ENCODE measurements at places on chromosomes 6 and 20. TPM values are rescaled to one million over a fixed set of nuclear protein-coding genes. Genes with fewer than 3 reads are reported as not detected.
A peak's percentile ranks its signal among the peaks of the same experiment; 100 is the strongest.

The GSTA3 gene
- polyA plus RNA-seq: not detected

The OPRM1 gene
- polyA plus RNA-seq: not detected

The HCRTR2 gene
- polyA plus RNA-seq: not detected

The PGC gene
- polyA plus RNA-seq: not detected

The SLC26A8 gene
- not detected for polyA plus RNA-seq

The ZC2HC1B gene
- not detected for polyA plus RNA-seq

The HSD17B8 gene
- polyA plus RNA-seq: 57.4 TPM

The PBOV1 gene
- not detected for polyA plus RNA-seq

The FAM162B gene
- not detected for polyA plus RNA-seq

The LAMP5 gene
- not detected for polyA plus RNA-seq

The VSTM2L gene
- polyA plus RNA-seq: not detected

The SCUBE3 gene
- polyA plus RNA-seq: 0.03 TPM

The ANKRD60 gene
- not detected for polyA plus RNA-seq

The ESR1 gene
- 1.1 TPM for polyA plus RNA-seq

The TREML2 gene
- polyA plus RNA-seq: 1.6 TPM

- no peak for DNase-seq
Measured at GRCh38 chr6:6656287-6656686, 67.8 kb downstream of the LY86 start.

- no peak for DNase-seq
Measured at GRCh38 chr6:33850296-33850695, 46.5 kb upstream of the MLN start.

- no peak for DNase-seq
Measured at GRCh38 chr6:169664227-169664626, 37.6 kb downstream of the WDR27 start.

DNA sequence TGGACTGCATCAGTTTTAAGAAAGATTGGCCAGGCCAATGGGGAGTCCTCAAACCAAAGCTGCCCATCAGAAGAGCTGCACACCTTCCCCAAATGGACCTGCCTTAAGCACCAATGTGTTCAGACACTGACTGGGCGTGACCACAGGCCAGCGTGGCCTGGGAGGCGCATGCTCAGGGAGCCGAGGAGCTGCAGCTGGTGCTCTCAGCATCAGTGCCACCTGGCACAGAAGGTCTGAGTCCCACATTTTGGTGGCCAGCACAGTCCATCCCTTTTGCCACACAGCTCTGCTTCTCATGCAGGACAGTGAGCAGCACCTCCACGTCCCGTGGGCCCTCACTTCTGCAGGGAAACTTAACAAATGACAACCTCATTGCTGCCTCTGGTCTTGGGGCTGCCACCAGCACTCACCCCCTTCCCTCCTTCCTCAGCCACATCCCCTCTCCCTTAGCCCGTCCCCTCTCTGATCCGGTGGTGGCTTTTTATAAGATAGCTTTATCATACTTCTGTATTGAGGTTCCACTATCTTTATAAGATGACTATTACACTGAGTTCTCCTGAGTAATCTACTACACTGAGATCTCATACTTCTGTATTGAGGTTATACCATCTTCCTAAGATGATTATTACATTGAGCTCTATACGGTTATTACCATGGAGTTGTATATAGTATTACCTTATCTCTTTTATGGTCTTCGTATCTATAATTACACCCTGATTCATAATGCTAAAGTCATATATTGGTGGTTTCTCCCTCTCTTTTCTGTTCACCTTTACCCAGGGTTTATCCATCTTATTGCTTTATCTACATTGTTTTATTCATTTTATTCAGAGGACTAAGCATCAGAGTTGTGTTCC is 109.1 kb downstream of the TOX2 start:
- DNase-seq: no peak

GRCh38 chr20:62027116-62027515 is 38.6 kb downstream of the TAF4 start:
- DNase-seq: no peak

- no peak for DNase-seq
Measured at GRCh38 chr6:119902681-119903080, 553.1 kb upstream of the MAN1A1 start.

DNA sequence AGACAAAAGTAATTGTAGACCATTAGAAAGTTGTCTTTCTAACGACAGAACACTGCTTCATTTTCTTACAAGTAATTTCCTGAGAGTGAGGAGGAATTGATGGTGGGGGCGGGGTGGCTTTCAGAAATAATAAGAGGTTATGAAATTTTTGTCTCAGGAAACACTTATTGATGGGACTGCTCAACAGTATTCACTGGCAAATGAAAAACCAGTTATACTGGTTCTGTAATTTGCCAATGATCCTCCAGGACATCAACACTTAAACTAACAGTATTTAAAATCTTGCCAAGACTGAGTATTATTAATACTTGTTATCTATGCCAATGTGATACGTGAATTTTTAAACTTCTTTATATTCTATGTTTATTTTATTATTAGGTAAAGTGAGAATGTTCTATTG is 41.8 kb upstream of the FUT9 start:
- DNase-seq: no peak

DNA sequence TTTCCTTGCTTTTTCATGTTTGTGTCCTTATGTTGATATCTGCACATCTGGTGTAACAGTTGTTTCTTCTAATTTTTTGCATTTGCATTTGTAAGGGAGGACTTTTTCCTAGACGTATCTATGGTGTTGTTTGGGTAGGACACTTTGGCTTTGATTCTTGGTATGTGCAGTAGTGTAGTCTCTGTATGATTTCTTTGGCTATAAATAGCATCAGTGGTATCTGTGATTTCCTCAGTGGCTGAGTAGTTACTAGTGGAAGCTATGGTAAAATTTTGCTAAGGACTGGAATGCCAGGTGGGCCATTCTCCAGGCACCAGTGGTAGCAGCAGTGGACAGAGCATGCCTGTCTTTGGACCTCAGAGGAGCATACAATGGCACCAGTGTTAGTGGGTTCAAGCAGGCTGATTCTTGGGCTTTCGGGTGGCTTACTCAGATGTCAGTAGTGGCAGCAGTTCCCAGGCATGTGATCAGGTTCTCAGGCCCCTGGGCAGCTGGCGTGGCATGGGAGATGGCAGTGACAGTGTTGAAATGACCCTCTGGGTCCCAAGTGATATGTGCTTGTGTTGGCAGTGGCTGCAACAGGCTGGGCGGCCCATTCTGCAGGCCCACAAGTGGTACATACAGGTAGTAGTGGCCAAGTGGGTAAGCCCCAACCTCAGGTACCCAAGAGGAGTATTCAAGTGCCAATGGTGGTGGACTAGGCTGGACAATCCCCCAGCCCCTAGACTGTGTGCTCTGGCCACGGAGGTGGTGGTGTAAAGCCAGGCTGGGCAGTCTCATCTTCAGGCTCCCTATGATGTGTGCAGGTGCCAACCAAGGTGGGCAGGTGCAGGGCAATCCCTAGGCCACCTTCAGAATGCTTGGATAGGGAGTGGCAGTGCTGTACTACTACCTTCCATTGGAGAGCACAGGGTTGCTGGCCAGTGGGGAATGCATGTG is 54.5 kb downstream of the PLCG1 start:
- DNase-seq: no peak

DNA sequence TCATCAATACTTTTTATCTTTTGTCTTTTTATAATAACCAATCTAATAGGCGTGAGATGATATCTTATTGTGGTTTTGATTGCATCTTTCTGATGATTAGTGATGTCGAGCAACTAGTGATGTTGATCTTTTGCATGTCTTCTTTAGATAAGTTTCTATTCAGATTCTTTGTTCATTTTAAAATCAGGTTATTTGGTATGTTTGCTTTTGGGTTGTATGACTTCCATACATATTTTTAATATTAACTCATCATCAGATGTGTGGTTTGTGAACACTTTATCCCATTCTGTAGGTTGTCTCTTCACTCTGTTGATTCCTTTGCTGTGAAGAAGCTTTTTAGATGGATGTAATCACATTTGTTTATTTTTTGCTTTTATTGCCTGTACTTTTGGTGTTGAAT is 295.8 kb downstream of the BCKDHB start:
- DNase-seq: no peak

GRCh38 chr6:142303176-142303533 is 1.3 kb downstream of the ADGRG6 start:
- no peak for DNase-seq

GRCh38 chr6:17881085-17881858 is 106.2 kb downstream of the KIF13A start:
- no peak for DNase-seq

- DNase-seq: no peak
Measured at GRCh38 chr6:33049323-33050013, 24.0 kb downstream of the HLA-DPA1 start.

DNA sequence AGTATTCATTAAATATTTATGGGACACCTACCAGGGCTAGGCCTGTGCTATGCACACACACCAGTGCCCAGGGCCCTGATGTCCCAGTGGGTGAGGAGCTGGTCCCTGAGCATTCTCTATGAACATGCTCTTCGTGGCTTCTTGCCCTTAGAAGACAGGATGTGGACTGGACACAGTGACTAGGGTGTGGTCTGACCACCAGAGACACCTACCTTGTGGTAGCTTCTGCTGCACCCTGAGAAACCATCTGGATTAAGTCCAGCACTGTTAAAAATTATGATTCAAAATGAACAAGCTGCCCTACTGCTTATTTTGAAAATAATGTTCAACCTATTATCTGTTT is 112.9 kb upstream of the RPS6KA2 start:
- no peak for DNase-seq

DNA sequence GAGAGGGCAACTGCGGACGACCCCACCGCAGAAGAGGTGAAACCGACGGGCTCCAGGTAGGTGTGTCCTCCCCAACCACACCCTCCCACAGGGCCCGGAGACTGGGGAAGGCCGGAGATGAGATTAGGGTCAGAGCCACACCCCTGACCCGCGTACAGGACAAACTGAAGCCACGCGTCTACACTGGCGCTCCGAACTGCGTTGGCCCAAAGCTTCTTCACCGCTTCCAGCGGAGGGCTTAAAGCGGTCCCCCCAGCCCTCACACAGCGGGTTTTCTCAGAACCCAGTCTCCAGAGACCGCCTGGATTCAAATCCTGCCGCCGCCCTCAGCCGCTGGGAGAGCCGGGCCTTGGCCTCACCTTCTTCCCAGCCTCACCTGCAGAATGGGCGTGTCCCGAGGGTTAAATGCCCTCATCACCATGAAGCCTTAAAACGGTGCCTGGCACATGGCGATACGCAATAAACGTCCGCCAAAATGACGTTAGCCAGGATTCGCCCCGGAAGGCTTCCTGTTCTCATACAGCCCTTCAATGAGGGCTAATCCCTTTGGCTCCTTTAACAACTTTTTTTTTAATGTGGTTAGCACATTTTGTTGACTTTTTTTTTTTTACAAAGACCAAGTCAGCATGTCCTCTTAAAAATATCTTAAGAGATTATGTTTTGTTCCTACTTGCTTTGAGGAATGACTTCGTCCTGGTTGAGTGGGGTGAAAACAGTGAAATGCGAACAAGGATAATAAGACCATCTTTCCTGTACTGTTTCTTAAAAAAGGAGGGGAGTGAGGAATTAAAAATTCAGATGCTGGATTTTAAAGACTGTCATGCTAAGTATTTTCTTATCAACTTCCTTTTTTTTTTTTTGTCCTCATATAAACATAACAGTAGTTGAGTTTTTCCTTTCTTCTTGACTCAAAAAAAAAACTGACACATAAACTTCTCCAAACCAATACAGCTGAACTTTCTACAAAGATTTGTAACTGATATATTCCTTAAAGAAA is 15.1 kb upstream of the ZNF217 start:
- DNase-seq: peak; percentile 63

DNA sequence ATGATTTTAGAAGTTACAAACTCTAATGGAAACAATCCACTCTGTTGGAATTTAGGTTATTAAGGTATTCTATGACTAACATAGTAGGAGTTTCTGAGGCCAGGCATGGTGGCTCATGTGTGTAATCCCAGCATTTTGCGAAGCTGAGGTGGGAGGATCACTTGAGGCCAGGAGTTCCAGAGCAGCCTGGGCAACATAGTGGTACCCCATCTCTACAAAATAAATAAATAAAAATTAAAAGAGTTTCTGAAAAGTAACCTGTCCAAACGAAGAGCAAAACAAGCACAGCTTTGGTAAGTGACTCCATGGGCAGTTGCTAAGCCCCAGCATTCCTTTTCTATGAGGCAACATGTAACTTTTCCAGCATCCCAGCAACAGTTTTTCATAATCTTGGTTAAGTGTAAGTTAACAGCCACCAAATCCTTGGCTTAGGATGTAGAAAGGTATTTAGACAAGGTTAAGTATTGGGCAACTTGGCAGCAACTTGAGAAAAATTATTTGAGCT is 86.3 kb downstream of the SOX4 start:
- DNase-seq: no peak

- DNase-seq: no peak
Measured at GRCh38 chr6:15317934-15318902, 72.3 kb downstream of the JARID2 start.

DNA sequence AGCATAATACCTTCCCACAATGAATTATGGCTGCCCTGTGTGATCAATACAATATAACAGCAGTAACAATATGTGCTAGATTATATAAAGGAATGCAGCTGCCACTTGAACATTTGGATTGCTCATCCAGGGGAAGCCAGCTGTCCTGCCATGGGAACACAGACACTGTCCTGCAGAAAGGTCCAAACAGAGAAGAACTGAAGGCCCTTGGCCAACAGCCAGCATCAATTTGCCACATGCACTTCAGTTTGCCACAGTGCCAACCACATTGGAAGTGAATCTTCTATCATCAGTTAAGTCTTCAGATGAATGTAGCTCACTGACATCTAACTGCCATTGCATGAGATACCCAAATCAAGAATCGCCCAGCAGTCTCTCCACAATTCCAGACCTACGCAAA is 332.4 kb downstream of the PRKN start:
- DNase-seq: no peak

- DNase-seq: peak; percentile 74
Measured at GRCh38 chr6:156777577-156778453, 637 bp downstream of the ARID1B start.

- no peak for DNase-seq
Measured at GRCh38 chr6:51926125-51926524, 161.3 kb downstream of the PKHD1 start.

DNA sequence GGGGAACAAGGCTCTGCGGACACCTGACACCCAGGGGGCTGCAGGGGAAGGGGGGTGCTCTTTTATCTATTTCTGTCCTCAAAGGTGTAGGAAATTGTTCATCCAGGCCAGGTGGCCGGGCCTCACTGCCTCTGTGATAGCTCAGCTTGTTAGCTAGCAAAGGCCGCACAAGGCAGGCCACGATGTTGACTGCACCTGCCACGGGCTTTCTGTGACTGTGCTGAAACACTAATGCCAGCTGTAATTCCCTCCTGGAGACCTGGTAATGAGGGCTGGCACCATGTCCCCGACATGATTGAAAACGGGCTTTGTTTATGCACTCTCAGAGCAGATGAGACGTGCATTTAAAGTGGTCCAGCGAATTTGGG is 61.4 kb upstream of the APCDD1L start:
- DNase-seq: no peak

DNA sequence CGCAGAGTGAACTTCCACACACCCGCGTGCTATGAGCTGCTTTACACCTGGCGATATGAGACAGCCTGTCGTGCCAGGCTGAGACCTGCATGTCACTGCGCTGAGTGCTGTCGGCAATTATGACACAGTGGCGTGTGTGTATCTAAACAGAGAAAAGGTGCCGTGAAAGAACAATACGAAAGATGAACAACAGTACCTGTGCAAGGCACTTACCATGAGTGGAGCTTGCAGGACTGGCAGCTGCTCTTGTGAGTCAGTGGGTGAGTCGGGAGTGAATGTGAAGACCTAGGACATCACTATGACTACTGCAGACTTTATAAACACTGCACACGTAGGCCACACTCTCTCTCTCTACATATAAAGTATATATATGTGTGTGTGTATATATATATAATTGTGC is 68.5 kb upstream of the DUSP22 start:
- no peak for DNase-seq

- no peak for DNase-seq
Measured at GRCh38 chr6:2047855-2048254, 197.6 kb downstream of the GMDS start.
